ENCODE measurements at places on chromosomes 16 and 17. TPM values are rescaled to one million over a fixed set of nuclear protein-coding genes. Genes with fewer than 3 reads are reported as not detected.

The PRR35 gene
- not detected for total RNA-seq

The LRRC36 gene
- total RNA-seq: not detected

The HBQ1 gene
- total RNA-seq: not detected

The TRPV2 gene
- total RNA-seq: 14.0 TPM

The UQCRC2 gene
- 179 TPM for total RNA-seq

The ZG16B gene
- total RNA-seq: not detected

The OR2C1 gene
- total RNA-seq: 0.49 TPM

The XYLT1 gene
- total RNA-seq: 23.0 TPM

The ABCA9 gene
- 74.5 TPM for total RNA-seq

The TSPAN10 gene
- total RNA-seq: 0.36 TPM

The NPB gene
- 0.27 TPM for total RNA-seq

The CCDC78 gene
- total RNA-seq: not detected

The COX6A2 gene
- not detected for total RNA-seq

The FAM117A gene
- total RNA-seq: 34.6 TPM

The RGS11 gene
- 6.4 TPM for total RNA-seq

The SENP3 gene
- total RNA-seq: 91.1 TPM

The SMIM36 gene
- not detected for total RNA-seq

The ZNF764 gene
- total RNA-seq: 8.6 TPM

The DDX28 gene
- total RNA-seq: 6.4 TPM

The SAMD14 gene
- total RNA-seq: 0.54 TPM

The BCAR1 gene
- total RNA-seq: 23.9 TPM

The JPT2 gene
- total RNA-seq: 17.2 TPM
